ENCODE measurements at places on chromosomes 11 and 22.
A peak's percentile ranks its signal among the peaks of the same experiment; 100 is the strongest.

DNA sequence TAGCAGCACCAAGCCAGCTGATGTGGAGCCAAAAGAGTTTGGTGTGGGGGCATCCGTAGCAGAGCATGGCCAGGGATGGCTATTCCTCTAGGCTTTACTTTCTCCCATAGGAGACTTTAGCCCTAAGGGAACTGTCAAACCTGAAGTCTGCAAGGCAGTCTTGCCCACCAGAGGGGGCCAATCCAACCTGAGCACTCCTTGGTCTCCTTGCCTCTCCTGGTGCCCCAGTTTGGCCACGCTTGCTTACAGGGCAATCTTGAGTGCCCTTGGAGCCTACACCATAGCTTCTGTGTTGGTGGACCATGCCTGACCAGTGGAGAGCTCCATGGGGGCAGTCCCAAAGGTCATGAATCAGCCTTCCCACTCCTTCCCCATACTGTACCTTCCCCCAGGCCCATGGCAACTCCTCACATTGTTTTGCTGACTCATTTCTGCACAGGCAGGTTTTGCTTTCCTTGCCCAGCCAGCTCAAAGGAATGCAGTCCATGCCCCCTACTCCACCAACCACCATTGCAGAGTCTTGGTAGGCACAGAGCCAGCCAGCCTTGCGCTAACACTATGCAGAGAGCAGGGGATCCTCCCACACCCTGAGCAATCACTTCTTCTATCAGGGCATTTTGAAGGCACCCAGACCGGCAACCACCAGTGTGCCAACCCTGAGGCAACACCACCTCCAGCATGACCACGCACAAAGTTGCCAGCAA lies 1421.2 kb upstream of the RAG2 start:
- DNase-seq, result no peak

DNA sequence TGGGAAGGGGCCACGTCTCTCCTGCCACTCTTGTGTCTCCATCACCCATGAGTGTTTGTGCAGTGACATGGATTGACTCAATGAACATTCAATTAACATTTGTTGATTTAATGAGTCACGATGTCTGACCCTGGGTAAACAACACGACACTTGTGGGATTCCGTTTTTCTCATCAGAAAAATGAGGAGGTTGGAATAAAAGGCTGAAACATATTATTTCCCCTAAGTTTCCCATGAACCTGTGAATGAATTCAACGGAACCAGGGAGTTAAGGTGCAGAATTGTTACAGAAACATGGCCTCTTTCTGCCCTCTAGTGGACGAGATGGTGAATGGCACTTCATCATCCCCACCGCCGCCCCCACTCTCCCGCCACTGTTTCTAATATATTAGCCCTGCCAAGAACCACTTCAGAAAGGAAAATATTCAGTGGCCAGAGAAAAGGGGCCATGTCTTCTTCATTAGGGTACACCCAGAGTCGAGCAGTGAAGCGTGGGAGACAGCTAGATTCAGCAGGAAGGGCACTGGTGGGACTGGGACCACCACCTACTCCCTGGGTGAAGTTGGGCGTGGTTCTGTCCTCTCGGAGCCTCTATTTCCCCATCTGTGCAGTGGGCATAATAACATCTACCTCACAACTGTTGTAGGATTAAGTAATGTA lies 46.3 kb upstream of the SYT13 start:
- DNase-seq, result peak; percentile 13

DNA sequence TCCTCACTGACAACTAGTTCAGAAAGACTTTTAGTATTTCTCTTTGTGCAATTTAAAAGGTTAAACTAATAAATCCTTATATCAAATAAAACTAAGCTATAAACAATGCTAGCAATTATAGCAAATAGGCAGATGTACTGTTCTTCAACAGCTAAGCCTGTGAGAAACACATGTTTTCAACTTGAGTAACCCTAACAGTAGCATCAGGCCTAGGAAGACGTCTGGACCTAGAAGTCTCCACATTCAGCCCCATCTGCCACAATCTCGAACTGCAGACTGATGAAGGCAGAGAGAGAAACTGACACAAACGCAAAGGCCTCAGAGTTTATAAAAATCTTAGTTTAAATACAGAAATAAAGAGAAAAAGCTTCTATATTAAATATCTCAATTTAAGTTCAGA lies 2.5 kb downstream of the ST13 start:
- no peak for DNase-seq

DNA sequence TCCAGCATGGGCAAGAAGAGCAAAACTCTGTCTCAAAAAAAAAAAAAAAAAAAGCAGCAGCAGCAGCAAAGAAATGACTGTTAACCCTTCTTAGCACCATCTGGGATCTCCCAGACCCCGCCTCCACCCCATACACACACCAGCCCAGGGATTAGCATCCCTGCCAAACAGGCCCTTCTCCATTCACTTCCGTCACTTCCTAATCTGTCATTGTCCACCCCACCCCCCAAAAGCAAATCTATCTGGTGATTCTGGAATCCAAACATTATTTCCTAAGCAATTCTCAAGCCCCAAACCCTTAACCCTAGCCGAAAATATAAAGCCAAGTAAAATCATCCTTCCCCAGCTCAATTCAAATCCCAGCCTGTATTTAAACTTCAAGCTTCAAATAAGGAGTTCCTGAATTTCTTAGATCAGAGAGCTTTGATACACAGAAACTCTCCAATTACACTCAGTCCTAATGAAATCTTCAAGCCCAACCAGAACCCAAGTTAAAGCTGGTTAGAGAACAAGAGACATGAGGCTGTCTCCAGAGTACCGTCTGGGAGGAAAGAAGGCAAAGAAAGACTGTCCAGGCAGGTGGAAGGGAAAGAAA lies 6.0 kb upstream of the AHNAK start:
- no peak for DNase-seq

DNA sequence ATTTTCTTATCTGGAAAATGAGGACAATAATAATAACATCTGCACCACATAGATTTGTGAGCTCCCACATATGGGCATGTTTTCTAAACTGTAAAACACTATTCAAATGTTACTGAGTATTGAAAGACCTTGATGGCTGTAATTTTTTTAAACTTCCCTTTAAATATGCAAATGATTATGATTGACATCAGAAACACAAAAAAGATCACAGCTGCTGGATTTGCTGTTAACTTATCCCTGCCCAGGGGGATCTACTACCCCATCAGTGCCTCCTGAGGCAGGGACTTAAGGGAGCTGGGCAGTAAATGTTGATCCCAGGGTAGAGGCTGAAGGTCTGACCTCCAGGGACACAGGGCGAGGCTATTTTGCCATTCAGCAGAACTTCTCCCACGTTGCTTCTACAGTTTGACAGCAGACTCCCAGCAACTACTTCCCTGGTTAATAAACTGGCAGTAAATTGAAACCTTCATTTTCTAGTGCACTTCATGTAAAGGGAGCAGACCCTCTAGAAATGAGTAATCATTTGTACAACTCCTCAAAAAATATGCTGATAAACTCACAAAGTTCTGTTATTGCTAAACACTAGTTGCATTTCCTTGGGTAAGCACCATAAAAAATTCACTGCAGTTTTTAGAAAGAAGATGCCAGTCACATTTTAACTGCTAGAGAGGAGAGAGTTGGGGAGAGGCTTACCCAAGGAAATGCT lies 20.3 kb downstream of the TMPRSS5 start:
- peak; percentile 68 for DNase-seq

- DNase-seq, result peak; percentile 49
These were observed 34.9 kb upstream of the DAGLA start for GRCh38 chr11:61645179-61645868.

DNA sequence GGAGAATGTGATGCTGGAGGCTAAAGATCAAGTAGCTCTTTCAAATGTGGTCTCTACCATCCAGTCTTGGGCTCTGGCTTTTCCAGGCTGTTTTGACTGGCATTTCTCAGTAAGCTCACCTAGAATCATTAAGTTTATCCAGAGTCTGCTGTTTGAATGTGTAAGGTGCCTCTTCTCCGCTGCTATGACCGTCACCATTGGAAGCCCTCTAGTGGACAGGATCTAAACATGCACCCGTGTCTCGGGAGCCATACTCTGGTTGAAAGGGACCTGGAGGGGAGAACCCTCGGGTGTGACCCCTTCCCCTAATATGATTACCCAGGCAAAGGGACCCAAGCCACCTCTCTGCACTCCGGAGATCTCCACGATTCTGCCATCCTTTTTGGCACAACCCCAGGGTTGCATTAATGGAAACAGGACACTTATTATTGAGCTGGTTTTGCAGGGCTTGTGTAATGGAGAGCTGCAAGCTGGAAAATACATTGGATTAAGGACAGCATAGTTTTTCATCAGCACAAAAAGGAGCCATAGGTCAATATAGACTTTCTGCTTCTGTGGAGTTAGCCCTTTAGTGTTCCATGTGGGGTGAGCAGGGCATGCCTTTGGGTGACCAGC lies 191.0 kb upstream of the LARGE1 start:
- peak; percentile 6 for DNase-seq

DNA sequence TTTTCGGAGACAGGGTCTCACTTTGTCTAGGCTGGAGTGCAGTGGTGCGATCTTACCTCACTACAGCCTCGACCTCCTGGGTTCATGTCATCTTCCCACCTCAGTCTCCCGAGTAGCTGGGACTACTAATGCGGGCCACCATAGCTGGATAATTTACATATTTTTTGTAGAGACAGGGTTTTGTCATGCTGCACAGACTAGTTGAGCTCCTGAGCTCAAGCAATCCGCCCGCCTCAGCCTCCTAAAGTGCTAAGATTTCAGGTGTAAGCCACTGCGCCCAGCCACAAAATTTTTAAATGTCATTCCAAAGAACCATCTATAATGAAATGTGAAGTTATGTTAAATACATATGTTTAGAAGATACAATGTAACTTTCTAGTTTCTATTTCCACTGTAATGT lies 4747.7 kb upstream of the OR11H1 start:
- no peak for DNase-seq

DNA sequence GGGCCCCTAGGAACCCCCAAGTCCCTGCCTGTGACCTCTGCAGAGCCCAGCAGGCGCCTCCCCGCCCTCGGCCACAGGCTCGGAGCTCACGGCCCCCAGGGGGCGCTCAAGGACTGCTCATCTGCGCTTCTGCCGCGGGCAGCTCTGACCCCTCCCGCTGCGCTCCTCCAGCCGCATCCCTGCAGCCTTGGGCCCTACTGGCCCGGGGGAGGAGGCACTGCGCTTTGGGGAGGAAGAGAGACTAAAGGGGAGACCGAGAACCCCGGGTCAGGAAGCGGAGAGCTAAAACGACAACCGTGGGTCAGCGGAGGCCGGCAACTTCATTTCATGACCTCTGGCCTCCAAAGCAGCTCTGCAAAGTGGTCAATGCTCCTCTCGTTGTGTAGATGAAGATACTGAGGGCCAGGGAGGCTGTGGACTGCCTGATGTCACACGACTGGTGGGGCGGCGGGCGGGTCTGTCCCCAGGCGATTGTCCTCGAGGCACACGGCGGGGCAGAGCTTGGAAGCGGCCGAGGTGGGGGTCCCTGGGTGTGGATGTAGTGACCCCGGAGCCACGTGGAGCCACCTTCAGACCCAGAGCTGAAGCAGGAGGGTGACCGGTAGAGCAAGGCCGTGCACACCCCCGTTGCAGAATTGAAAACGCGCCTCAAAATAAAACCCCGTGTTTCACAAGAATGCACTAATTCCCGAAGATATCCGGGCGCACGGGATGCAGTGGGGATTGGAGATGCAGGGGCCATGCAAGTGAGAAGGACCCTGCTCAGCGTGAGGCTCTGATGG lies 2.7 kb upstream of the KRTAP5-6 start:
- DNase-seq, result peak; percentile 82

GRCh38 chr22:48083502-48083901 lies 1321.1 kb downstream of the TBC1D22A start:
- DNase-seq, result no peak

Measured in inflammatory macrophage treated with lipopolysaccharide for 4 hours (primary cell).